ENCODE measurements at places on chromosomes 5 and 9.

- no peak for DNase-seq
These were observed 34.9 kb upstream of the ACOT12 start for GRCh38 chr5:81428861-81429260.

GRCh38 chr5:126927429-126927828, 102.9 kb downstream of the MARCHF3 start:
- DNase-seq, result no peak

DNA sequence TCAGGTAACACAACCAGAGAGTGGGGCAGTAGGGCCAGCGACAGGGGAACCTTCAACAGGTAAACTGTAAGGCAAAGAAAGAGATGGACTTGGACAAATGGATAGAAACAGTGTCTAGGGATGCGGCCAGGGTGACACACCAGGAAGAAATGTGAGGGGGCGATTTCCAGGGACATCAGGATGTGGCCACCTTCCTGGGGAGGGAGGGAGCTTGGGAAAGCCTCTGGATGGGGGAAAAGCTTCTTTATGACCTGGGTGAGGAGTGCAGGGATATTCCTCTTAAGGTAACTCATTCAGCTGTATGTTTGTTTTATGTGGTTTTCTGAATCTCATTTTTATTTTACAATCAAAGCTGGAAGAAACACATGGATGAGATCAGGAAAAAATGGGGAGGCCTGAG, 11.9 kb upstream of the NXNL2 start:
- no peak for DNase-seq

GRCh38 chr5:133756756-133757155, 144.4 kb upstream of the FSTL4 start:
- no peak for DNase-seq

GRCh38 chr5:135239453-135240282, 159.4 kb downstream of the MACROH2A1 start:
- DNase-seq, result no peak

- DNase-seq, result no peak
These were observed 554 bp downstream of the JAK2 start for GRCh38 chr9:4985386-4986266.

DNA sequence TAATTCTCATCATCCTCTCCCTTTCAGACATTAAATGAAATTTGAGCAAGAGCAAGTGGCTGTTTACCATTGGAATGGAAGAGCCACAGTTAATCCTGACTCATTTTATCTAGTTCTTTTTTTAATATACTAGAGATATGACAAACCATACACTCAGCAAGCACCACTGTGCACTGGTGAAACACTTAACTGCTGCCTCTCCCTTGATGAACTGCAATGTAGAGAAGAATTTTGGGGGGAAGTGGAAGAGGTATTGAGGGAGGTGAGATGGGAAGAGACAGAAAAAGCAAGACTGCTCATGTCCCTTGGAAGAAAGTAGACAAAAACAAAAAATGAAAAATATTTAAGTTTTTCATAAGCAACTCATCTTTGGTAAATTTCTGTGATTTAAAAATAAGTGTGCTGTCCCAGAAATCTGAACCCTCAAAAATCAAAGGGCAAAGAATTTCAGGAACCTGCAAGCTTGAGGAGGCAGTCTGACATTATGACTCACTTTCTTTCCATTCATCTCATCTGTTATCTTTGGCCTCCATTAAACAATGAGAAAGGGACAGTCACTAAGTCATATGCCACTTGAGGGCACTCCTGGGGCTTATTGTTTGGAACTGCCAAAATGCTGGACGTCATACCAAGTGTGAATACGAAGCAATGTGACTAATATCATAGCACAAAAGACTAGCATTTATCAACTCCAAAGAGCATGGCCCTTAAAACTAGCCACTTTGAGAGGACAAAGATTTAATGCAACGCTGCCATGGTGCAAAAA, 566.8 kb upstream of the DMAC1 start:
- no peak for DNase-seq

DNA sequence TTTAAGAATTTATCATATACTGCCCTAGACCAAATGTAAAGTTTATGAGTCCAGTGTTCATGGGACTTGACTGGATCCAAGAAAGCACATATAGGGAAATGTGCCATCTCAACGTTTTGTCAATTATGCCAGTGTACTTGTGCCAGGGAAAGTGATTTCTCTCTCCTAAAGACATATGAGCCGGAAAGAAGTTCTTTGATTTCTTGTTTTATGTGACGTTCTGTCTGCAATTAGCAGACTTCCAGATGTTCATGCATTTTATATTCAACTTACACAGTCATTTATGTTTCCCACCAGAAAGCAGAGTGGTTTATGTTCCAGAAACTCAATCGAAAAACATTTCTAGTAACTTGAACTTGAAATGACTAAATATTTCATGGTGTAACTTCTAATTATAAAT, 203.8 kb downstream of the FAM170A start:
- no peak for DNase-seq

DNA sequence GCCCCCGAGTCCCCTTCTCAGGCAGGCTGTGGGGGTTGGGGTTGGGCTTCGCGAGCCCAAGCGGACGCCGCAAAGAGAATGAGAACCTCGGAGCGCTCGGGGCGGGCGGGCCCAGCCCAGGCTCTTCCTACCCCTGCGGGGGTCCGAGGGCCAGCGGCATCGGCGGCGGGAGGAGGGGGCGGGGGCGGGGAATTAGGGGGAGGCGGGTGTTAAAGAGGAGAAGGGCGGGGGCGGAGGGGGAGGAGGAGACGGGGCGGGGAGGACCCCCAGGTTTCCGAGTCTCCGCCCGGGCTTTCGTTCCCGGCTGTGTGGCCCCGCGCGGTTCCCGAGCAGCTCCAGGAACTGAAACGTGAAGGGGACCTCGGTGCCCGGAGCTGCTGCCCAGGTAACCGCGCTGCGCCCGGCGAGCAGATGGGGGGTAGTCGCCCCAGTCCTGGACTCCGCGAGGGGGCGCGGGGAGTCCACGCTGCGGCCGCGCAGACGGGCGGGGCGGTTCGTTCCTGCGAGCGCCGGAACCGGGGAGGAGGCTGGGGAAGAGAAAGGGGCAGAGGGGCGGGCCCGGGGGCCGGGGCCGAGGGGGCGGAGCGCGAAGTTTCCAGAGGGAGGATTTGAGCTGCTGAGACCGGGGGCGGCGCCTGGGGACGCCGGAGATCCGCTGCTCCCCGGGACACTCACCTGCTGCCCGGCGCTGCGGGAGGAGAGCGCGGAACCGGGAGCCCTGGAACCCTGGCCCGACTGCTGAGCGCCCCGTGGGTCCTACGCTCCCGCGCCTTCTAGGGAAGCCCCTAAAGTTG, 38.4 kb upstream of the PLEKHG4B start:
- no peak for DNase-seq

- no peak for DNase-seq
These were observed 53.0 kb upstream of the GRAMD2B start for GRCh38 chr5:126369995-126370731.

- DNase-seq, result no peak
These were observed 129.7 kb upstream of the TMEM161B start for GRCh38 chr5:88398316-88398715.

DNA sequence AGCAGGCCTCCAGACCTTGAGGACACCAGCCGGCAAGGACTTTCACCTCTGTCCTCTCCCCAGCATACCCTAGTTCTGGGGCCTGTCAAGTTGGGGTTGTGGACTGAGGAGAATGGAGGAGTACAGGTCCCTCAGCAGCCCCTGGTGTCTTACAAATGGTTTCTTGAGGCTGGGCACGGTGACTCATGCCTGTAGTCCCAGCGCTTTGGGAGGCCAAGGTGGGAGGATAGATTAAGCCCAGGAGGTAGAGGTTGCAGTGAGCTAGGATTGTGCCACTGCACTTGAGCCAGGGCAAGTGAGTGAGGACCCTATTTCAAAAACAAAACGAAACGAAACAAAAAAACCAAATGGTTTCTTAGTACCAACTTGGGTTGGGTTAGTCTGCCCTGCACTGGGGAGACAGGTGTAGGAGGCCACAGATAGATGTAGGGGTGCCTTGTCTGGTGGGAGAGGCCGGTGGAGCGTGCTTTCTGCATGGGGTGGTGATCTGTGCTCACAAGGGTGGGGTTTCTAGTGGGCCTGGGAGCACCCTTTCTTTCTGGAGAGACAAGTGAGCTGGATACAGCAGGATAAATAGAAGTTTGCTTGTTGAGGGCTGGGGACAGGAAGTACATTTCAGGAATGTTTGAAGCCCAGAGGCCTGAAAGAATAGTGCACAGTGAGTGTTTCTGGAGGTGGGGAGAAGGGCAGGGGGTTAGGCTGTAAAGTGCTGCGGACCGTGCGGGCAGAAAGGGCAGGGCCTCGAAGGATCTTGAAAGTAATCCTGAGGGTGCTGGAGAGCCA, 37.7 kb upstream of the PSD2 start:
- DNase-seq, result no peak

- no peak for DNase-seq
These were observed 21.8 kb downstream of the CTNNA1 start for GRCh38 chr5:138775034-138775433.

GRCh38 chr9:21711504-21711903, 90.9 kb upstream of the MTAP start:
- no peak for DNase-seq
